ENCODE measurements at places on chromosomes 11 and 22.

GRCh38 chr11:113540416-113541330 lies 65.5 kb upstream of the DRD2 start:
- DNase-seq, result peak; percentile 23

DNA sequence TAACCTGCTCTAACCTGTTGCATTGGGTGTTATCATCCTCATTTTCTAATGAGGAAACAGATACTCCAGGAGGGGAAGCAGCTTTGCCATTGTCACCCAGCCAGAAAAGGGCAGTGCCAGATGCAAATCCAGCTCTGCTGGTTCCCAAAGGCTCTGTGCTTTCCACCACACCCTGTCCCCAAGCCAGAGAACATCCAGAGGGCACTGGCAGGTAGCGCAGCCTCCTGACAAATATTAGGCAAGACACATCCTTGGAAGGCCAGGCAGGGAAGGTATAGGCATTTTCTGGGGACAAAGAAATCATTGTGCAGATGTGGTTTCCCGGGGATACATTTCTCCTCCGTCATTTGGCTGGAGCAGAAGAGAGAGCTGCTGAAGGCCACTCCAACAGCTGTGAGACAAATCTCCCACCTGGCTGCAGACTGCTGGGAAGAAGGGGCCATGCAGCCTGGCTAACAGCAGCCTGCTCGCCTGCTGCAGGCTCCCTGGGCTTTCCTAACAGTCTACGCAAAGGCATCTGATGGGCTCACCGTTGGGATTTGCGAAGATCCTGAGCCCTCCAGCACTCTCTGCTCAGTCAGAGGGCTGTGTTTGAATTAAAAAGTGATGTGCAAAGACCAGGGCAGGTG lies 93.9 kb upstream of the PITPNB start:
- DNase-seq, result no peak

DNA sequence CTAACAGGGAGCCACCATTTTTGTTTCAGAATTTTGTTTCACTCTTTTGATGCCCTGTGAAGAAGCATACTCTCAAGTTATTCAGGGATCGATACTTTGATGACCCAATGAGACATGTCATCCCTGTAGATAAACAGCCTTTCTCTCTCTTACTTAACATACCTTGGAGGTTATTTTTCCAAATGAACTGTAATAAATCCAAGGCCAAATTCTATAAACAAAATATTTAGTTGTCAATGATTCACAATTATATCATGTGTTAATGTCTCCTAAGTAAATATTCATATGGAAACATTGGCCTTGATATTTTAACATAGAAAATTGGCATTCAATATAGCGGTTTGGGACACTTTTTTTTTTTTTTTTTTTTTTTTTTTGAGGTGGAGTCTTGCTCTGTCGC lies 97.5 kb downstream of the LUZP2 start:
- DNase-seq, result no peak

- DNase-seq, result no peak
Observed at GRCh38 chr11:119081682-119082260, 2.9 kb upstream of the HMBS start.

GRCh38 chr11:32392840-32393239 lies 42.5 kb downstream of the WT1 start:
- DNase-seq, result no peak

- DNase-seq, result no peak
Observed at GRCh38 chr11:76638270-76639197, 32.0 kb downstream of the LRRC32 start.

DNA sequence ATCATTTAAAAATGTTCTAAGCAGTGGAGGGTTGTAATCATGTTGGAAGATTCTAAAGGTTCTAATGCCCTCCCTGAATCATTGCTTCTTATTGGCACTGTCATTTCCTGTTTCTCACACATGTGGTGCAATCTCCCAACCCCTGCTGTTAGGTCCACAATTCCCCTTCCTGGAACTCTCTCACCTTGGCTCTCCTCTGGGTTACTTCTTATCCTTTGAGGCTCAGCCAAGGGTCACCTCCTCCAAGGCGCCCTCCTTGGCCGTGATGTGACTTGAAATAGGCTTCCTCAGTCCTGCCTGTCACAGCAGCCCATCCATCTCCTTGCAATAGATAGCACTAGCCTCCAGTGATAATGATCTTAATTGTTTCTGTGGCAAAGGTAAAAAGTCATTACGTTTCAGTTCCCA lies 149.8 kb downstream of the TTC17 start:
- no peak for DNase-seq

DNA sequence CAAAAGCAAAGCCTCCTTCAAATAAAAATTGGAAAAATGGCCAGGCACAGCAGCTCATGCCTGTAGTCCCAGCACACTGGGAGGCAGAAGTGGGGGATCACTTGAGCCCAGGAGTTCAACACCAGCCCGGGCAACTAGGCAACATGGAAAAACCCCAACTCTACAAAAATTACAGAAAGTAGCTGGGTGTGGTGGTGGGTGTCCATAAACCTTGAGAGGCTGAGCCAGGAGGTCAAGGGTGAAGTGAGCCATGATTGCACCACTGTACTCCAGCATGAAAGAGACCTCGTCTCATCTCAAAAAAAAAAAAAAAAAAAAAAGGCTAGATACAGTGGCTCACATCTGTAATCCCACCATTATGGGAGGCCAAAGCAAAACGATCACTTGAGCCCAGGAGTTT lies 22.3 kb downstream of the DDX6 start:
- DNase-seq, result no peak

GRCh38 chr11:45285930-45286632 lies at the start of gene SYT13:
TSS of gene SYT13 (minus strand) at chr11:45286341. CDS start at chr11:45286207, 134 bp downstream.
- peak; percentile 90 for DNase-seq
